NCI-H2081 treated with DMSO at 0.1 percent for 48 hours (cell line): ENCODE measurements at places on chromosomes 13 and 19.

DNA sequence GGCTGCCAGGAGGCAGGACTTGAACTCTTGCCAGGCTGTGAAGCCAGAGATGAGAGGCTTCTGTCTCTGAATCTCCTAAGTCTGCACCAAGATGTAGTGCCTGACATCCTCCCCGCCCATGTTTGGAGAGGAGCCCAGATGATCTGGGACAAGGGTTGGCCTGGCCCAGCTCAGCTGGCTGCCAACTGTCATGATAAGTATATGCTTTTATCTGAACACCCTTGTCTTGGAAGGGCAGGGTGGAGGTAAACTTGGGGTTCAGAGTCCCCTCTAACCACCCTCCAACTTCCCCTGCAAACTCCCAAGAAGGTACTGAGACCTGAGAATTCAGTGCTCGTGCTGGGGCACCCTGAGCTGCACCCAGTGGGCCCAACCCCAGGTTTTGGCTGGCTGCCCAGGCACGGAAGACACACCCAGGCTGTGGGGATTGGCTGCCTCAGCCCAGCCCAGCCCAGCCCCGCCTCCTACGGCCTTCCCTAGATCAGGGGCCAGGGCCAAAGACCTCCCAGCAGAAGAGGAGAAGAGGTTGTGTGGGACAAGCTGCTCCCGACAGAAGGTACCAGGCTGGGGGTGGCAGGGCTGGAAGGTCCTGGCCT lies at the start of gene CYP4F12:
Gene CYP4F12 (plus strand): TSS at position 508 of the 596 bp plus-strand sequence. CDS start 443 bp downstream, outside the sequence.
- no peak for DNase-seq

DNA sequence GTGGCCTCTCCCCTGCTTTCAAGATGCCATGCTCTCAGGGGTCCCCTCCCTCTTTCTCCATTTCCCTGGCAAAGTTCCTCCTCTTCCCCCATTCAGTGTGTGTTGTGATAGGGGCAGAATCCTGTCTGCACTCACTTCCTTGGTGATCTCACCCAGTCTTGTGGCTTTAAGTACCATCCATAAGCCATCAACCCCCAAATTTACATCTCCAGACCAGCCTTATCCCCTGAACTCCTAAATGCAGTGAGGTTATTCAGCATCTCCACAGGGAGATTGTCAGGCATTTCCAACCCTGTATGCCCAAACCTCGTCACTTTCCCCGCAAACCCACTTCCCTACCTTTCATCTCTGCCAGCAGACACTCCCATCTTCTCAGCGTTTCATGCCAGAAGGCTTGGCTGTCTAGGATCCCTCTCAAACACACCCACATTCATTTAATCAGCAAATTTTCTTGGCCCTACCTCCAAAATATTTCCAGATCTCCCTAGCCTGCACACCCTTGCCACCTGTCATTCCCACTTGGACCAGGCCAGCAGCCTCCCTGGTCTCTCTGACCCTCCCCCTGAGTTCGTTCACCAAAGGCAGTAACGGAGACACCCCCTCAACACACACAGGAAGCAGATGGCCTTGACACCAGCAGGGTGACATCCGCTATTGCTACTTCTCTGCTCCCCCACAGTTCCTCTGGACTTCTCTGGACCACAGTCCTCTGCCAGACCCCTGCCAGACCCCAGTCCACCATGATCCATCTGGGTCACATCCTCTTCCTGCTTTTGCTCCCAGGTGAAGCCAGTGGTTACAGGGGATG lies at the start of gene HCST:
Gene HCST (plus strand): TSS at position 676 of the 808 bp plus-strand sequence. CDS start 65 bp downstream, at position 741.
- DNase-seq: no peak

- no peak for DNase-seq
These were observed 1227.9 kb upstream of the SPRY2 start for GRCh38 chr13:81568824-81569223.

DNA sequence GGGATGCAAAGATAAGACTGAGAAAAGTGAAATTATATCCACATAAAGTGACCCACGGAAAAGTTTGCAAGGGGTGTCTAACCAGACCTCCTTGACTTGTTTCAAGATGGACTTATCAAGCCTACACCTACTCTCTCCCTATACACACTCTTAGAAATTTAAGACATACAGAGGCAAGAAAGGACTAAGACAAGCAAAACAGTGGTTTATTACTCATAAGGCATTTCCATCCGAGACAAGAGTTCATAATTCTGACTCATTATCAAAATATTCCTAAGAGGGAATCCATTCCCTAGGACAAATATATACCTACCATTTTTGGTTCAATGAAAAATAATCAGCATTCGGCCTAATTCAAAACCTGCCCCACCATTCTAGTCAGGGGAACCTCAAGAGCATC lies 232.6 kb upstream of the GPC6 start:
- no peak for DNase-seq

DNA sequence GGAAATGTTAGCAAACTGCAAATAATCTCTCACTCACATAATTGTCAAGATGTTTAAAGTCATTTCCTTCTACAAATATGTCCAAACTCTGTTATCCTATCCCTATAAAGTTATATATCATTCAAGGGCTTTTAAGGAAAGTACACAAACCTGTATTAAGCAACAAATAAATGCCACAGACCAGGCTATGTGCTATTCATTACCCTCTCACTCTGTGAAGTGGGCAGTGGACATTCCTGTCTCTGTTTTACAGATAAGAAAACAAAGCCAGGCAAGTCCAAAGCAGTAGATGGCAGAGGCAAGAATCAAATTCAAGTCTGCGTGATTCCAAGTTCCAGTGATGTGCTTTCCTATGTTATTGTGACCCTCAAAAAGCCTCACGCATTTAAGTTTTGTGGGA lies 140.6 kb downstream of the LHFPL6 start:
- DNase-seq: no peak

GRCh38 chr13:47472516-47472915 lies 528.6 kb downstream of the SUCLA2 start:
- no peak for DNase-seq

DNA sequence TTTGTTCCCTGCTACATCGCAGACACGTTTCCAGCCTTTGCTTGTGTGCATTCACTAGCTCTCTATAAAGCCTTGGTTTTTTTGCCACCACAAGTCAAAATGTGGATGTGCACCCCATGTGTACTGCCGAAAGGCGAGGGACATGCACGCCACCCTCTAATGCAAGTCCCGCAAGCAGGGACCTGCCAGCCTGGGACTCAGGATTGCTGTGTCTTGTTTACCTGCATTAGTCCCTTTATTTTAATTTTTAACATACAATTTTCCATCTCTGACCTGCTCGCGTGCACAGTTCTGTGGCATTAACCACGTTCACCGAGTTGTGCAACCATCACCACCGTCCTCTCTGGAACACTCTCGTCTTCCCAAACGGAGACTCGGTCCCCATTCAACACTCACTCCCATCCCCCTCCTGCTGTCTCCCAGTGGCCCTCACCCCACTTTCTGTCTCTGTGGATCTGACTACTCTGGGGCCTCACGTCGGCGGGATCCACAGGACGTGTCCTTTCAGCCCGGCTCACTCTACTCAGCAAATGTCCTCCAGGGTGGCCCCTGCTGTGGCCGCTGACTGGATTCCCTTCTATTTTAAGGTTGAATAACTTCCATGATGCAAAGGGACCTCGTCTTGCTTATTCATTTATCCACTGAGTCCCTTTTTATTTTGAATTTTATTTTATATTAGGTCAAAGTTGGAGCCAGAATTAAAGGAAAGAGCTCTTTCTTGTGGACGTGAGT lies 58.4 kb downstream of the RASA3 start:
- no peak for DNase-seq
